SIG-M5 (cell line): ENCODE measurements at places on chromosomes 12 and 14.

DNA sequence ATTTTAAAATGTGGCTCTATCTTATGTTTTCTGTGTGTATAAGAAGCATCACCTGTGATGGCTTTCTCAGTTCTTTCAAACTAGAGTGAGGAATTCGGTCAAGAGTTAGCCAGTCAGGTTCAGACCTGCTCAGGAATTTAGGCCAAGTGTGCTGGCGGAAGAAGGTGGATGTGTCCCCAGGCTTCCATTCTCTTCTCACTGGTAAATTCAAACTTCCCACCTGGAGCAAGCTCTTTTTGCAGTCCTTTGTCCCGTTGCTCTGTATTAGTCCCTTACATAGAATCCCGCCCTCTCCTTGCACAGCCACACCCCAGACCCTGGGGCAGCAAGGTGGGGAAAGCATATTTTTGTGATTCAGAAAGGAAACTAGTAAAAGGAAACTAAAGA, 124.7 kb upstream of the PWP1 start:
- no peak for DNase-seq

DNA sequence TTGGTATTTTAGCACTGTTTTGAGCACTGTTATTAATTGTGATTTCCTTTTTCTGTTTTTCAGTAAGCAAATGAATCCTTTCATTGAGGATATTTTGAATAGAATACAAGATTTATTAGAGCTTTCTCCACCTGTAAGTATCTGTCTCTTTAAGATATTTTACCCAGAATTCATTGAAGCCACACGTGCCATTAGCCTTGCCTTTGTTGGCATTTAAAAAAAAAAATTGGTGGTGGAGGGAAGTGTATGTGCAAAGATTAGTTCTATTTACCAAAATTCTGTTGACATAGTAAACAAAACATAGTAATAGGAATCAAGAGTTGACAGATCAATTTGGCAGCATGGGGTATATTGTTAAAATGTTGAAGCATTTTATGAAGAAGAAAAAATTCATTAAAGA, 23.8 kb downstream of the XPOT start:
- DNase-seq = no peak

DNA sequence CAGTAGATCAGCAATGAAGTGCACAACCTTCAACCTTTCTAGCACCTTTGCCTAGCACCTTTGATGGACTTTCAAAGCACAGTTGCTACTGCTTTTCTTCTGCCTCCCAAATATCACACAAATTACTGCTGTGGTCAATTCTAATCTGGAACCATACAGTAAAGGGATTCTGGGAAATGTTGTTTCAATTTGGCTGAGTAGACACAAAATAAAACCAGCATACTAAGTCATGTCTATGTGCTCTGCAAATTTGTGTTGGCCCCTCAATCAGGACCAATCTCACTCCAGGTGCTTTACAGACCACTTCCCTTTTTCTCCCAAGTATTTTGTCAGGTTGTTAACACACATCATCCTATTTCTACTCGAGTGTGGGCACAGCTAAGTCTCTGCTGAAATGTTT, 38.3 kb upstream of the ADAMTS20 start:
- DNase-seq = no peak

GRCh38 chr12:122106843-122107242, 28.3 kb downstream of the MLXIP start:
- no peak for DNase-seq
